Fibroblast of skin of back (primary cell): ENCODE measurements at places on chromosomes 7 and 10.

DNA sequence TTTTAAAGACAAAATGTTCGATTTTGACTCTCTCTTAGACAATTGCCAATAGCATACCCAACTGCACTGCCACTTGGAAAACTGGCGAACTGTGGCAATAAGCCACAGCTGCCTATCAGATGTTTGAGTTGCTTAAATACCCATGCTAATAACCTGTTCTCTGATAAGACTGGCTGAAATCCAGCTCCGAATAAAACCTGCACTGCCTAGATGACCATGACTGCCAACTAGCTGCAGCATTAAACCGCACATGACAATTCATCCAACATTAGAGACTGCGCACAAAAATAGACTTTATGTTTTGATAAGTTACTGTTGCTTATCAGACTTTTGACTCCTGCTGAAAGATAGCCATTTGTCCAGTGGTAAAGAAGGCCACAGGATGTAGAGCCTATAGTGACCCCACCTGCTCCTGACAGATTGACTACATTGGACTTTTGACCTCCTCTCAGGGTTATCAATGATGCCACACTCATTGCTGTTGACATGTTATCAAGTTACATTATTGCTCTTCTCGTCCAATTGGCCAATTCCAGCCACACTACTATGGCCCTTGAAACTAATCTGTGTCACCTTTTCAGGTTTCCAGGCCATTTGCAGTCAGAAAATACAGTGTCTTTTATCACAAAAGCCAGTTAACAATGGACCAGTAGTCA is 299.0 kb downstream of the HGF start:
- DNase-seq, result no peak

DNA sequence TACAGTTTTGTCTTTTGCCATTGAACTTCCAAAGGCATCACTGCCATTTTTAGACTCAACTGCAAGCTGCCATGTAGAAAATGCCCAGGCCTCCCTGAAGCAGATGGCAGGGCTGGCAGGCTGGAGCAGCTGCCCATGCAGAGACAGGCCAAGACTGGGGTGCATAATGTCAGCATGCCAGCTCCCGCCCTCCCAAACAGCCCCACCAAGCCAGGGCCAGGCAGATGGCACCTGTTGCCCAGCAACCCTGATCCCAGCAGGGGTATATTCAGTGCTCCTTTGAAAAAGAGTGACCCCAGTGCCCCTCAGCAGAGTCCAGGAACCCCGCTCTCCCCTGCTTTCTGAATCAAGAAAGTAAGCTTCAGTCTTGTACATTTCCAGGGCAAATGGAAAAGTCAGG is 32.6 kb downstream of the VSTM4 start:
- no peak for DNase-seq

- DNase-seq, result no peak
Measured at GRCh38 chr10:44400541-44400940, 15.6 kb upstream of the CXCL12 start.

- no peak for DNase-seq
Measured at GRCh38 chr10:95451150-95451549, 110.0 kb downstream of the SORBS1 start.

- no peak for DNase-seq
Measured at GRCh38 chr10:121662945-121663917, 65.0 kb upstream of the FGFR2 start.

DNA sequence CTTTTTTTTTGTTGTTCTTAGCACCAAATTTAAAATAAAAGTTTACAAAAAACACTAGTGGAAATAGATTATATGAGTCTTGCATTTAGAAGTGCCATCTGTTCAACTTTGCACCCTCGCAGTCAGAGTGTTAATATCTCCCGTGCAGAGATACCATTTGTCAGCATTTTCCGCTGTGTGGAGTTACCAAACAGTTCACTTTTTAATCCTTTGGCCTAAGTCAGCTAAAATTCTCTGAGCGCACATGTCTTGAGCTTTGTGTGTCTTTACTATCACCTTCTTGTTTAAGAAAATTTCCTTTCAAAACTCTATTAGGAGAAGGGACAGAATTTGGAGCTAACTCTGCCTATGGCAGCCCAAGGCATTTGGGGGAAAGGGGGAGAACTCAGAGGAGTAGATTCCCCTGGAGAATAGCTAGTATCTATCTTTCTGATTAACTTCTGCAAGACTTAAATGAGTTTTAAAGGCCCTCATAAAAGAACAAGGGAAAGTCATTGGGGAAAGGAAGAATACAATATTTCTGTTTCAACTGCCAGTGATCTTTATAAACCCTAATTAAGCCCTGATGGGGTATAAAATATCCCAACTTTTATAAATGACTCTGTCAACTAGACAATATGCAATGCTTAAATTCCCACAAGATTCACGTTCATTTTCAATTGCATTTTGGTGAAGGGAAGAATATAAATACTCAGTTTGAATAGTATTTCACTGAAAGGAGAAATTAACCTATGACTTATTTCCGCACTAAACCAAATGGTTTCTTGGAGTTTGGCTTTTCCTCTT is 114.9 kb upstream of the RAB11FIP2 start:
- no peak for DNase-seq

DNA sequence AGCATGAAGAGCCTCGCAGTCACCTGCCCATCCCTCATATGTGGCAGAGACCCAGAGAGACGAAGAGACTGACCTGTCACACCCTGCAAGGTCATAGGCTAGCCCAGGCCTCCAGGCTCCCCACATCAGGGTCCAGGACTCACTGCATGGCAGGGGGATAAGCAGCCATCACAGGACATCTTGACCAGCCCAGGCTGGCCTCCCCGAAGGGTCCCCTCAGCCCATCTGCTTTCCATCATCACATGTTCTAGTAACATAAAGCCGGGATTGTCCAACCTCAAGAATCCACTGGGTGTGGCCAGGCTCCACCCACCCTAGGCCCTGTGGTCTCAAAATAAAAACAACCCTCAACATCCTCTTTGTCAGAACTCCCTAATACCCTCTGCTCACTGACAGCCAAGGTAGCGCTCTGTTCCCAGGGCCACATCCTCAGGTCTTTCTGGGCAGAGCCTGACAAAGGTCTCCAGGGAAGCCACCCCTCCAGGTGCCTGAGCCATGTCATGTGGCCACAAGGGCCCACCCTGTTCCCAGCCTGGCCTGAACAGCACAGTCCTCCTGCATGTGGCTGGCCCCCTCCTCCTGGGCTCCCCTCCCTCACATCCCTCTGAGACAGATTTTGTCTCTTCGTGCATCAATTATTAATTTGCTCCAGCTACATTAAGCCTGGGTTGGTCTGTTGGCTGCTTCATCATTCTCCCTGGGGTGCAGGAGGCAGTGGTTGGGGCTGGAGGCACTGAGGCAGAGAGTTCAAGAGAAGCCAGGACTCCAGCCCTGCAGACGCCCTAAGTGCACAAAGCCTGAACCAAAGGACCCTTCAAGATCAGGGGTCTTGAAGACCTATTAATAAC is 131.8 kb upstream of the UNC5B start:
- no peak for DNase-seq

- DNase-seq, result no peak
Measured at GRCh38 chr7:24555184-24555583, 18.1 kb upstream of the PALS2 start.

- DNase-seq, result no peak
Measured at GRCh38 chr7:115274-115911, 77.0 kb upstream of the FAM20C start.

GRCh38 chr10:11359869-11360268 is 251.6 kb downstream of the USP6NL start:
- DNase-seq, result no peak

DNA sequence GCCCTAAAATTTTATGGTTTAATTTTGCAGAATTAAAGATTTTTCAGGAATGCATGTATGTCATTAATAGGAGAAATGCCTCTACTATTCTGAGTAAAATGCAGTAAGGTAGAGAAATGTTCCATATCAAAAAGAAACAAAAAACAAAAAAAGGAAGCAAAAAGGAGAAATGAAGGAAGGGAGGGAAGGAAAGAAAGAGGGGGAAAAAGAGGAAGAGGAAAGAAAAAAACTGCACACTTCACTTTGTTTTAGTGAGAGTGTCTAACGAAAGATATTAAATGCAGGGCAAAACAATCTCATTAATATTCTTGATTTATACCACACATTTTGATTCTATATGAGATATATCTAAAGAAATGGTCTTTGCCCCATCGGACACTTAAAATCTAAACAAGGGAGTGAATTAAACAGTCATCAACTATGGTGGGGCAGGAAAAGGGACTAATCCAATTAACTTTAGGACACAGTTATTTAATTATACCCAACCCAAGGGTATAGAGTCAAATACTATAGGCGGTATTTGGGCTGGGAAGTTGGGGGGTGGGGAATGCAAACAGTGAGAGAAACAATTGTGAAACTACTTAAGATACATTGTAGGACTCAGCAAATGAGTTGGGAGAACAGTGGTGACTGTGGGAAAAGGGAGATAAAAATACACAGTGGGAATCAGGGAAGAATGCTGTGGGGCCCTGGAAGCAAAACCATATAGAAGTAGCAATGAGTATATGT is 27.0 kb downstream of the IMMP2L start:
- DNase-seq, result no peak

GRCh38 chr10:123470336-123470921 is 195.7 kb upstream of the GPR26 start:
- no peak for DNase-seq

GRCh38 chr10:131021246-131021895 is 290.1 kb downstream of the TCERG1L start:
- no peak for DNase-seq

GRCh38 chr10:13338390-13339110 is 9.5 kb downstream of the SEPHS1 start:
- DNase-seq, result peak; percentile 58

- DNase-seq, result no peak
Measured at GRCh38 chr10:132905661-132906060, 36.7 kb downstream of the CFAP46 start.

DNA sequence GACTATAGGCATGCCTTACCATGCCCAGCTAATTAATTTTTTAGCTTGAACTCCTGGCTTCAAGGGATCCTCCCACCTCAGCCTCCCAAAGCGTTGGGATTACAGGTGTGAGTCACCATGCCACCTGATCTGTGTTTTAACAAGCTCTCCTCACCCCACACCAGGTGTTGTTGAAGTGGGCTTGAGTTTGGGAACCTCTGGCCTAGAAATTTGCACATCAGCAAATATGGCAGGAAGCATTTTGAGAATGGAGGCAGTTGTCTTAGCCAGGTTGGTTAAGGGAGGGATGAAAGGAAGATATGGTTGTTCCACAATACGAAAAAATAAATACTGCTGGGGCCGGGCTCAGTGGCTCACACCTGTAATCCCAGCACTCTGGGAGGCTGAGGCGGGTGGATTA is 433.1 kb downstream of the TYW1 start:
- DNase-seq, result no peak

GRCh38 chr10:79292891-79293746 is 54.1 kb upstream of the PPIF start:
- peak; percentile 40 for DNase-seq

DNA sequence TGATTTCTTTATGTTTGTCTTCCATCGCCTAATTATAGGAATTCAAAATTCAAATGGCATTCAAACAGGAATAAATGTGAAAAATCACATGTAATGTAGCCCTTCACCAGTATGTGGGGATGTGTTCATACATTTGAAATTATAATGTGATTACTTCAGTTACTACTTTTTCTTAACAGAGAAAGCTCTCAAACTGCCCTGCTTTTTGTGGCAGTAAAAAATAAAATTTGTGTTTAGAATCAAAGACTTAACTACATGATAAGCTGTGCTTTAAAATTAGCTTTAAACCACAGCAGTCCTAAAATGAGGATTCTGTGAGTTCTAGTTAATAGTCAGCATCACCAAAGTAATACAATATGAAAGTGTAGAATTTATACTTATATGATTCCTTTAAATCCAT is 7.8 kb upstream of the HERC4 start:
- DNase-seq, result peak; percentile 62

DNA sequence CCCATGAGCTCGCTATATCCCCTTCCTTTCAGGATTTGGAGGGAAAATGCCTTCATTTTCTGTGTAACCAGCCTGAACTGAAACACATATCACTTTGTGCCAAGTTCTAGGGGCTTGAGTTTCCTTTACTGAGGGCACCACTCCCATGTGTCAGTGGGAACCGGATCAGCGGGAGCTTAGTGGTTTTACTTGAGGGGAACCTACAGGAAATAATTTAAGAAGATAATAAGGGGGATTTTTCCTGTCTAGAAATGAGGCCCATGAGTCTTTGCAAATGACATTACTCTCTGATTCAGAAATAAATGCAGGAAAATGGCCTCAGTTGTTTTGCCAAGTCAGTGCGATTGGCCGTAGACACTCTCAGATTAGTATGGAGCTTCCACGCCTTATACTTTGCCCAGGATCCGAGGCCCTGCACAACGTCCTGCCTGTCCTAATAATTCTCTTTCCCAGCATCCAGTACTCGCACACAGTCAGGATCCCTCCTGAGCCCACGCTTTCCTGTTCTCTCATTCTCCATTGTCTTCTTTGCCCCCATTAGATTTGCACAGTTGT is 86.4 kb upstream of the LYZL1 start:
- no peak for DNase-seq
